NCI-H446 (cell line): ENCODE measurements at places on chromosomes 2 and 18.

DNA sequence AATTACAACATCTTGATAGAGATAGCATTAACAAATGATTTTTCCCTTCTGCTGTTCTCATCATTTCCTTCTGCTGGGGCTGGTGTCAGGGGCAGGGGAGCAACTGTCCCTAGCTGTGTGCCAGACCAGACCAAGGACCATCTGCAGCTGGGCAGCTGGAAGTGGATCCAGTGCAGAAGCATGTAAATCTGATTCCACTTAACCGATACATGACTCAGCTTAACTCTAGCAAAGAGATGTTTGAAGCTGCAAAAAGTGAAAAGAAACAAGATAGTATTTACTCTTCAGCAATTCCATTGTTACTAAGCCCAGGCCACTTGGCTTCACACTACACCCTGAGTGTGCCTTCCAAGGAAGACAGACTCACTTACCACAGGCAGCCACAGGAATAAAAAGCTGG is 151.1 kb downstream of the GALNT1 start:
- DNase-seq, result no peak

DNA sequence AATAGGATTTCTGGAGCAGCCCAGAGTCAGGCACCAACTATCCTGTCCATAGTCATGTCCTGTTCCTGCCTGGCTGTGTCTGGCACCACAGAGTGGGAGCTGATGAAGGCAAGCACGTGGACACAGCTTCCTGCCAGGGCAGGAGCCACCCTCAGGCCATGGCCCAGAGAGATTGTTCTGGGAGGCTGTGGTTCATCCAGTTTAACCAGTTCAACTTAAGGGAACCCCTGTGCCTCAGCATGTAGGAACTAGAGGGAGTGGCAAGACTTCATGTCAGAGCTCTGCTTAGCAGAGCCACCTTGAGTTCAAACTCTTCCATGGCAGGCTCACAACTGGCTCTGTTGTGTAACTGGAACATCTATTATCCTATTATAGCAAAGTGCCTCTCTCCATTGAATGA is 73.2 kb upstream of the NCKAP5 start:
- DNase-seq, result no peak

GRCh38 chr2:172846551-172846950 is 110.9 kb downstream of the RAPGEF4 start:
- no peak for DNase-seq

GRCh38 chr2:16554060-16554583 is 111.5 kb downstream of the CYRIA start:
- DNase-seq, result no peak

GRCh38 chr2:119252186-119253113 is 28.8 kb downstream of the STEAP3 start:
- no peak for DNase-seq

DNA sequence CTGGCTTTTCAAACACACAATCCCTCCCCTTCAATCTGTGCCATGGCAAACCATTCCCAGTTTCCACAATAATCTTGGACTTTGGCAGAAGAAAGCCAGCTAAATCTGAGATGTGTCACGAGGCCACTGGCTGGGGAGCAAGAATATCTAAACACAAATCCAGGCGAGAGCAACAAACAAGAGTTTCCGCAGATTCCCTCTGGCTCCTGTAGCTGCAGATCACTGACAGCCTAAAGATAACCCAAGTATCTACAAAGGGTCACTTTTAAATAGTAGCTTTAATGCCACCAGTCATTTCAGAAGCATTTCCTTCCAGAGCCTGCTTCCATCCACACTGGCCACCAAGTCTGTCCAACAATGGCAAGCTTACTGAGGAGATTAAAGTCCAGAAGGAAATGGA is 86.9 kb downstream of the ACVR1 start:
- no peak for DNase-seq

- no peak for DNase-seq
These were observed 124.4 kb downstream of the FBXO15 start for GRCh38 chr18:74023220-74023619.

GRCh38 chr2:12951657-12951973 is 234.9 kb downstream of the TRIB2 start:
- DNase-seq, result no peak

DNA sequence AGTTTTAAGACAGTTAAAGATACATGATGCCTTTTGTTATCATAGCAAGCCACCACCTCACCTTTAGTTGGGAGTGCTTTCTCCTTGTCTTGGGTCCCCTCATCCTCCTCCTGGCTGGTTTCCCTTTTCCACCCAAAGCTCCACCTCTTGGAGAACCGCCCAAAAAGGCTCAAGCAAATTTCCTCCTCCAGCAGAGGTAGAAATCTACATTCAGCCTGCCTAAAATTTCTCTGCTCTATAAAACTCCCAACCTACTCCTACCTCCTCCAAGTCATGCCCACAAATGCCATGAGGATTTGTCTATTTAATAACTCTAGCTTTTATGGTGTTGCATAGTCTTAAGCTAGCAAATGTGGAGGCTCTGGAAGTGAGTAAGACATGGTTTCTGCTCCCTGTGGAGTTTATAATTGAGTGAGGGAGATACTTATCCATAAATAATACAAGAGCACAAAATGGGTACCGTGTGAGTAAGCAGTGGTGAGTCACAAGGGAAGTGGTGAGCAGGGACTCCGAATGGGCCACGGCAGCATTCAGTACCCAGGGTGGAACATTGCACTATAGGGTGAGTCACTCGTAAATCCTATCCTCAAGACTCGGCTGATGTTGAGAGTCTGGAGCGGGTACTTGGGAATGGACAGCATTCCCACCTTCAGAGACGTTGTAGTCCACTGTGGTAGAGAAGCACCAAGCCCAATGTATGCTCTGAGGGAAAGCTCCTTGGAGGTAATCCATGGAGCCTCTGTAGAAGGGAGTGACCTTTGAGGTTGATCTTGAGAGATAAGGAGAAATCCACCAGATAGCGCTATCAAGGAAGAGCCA is 146.3 kb downstream of the RTN4 start:
- DNase-seq, result no peak

- no peak for DNase-seq
These were observed 474.5 kb upstream of the DDX18 start for GRCh38 chr2:117339980-117340379.
